GM18507 (cell line): ENCODE measurements at places on chromosomes 7 and 10.

DNA sequence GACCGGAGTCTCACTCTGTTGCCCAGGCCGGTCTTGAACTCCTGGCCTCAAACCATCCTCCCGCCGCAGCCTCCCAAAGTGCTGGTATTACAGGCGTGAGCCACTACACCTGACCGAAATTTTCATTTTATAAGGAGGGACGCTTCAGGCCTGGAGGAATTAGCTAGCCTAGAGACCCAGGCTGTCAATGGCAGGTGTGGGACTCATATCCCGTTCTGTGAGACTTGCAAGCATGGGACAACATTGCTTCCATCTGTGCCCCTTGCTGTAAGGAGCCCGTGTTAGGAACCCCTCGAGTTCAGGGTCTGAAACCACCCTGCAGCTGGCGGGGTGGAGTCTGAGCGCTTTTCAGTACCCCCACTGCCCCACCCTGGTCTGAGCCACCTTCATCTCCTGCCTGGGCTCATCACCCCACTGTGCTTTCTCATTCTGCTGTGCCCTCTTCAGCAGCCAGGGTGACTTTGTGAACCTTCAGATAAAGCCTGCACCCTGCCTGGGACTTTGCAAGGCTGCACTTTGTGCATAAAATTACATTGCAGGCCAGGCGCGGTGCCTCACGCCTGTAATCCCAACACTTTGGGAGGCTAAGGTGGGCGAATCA lies 1.3 kb upstream of the DAGLB start:
- no peak for DNase-seq

GRCh38 chr10:3172081-3172445 lies 519 bp downstream of the PITRM1 start:
- DNase-seq: no peak

DNA sequence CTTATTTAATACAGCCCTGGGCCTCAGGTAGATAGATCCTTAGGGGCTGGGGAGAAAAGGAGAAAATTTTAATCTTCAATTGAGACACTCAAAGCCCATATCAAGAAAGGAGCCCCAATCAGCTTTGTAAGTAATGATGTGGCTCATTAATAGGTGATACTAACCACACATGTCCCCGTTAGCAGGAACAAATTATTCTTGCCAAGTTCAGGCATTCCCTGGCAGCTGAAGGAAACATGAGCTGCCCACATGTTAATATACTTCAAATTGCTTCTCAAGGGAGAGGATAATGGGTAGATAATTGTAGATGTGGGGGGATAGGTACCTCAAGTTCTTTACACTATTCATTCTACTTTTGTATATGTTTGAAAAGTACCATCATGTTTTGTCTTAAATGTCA lies 14.5 kb downstream of the IFIT5 start:
- no peak for DNase-seq

DNA sequence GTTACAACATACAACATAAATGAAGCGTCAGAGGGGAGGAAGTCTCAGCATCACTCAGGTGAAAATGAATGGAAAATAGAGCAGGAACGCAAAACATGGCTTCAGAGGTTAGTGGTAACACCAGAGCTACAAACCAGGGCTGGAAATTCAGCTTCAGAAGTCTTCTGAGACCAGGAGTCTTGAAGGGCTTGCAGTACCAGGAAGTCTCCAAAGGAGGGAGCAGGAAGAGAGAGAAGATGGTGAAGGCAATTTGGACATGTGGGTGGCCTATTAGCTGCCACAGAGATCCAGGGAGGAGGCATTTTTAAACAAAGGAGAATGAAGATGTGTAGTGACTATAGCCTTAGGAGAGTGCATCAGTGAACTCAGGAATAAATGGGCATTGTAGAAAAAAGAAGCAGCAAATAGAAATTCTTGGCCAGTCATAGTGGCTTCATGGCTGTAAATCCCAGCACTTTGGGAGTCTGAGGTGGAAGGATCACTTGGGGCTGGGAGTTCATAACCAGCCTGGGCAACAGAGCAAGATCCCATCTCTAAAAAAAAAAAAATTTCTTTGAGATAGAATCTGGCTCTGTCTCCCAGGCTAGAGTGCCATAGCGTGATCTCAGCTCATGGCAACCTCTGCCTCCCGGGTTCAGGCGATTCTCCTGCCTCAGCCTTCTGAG lies 9.3 kb upstream of the TET1 start:
- peak; percentile 46 for DNase-seq

DNA sequence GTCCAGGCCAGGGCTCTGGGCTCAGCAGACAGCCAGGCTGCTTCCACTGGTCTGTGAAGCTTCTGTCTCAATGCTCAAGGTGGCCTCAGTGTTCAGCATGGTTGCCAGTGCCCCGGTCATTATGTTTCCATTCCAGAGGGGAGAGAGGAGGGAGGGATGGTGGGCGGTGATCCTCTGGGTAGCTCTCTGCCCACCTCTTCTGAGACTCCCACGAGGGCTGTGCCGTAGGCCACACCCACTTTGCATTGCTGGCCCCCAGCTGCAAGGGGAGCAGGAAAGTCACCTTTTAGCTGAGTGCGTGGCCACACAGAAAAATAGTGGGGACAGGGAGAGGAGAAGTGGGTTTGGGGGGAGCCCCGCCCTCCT lies 42.5 kb downstream of the FOXK1 start:
- no peak for DNase-seq

- DNase-seq: no peak
Measured at GRCh38 chr10:73810358-73810734, 1.1 kb downstream of the NDST2 start.

GRCh38 chr7:66429498-66430163 lies 199.1 kb upstream of the KCTD7 start:
- no peak for DNase-seq

DNA sequence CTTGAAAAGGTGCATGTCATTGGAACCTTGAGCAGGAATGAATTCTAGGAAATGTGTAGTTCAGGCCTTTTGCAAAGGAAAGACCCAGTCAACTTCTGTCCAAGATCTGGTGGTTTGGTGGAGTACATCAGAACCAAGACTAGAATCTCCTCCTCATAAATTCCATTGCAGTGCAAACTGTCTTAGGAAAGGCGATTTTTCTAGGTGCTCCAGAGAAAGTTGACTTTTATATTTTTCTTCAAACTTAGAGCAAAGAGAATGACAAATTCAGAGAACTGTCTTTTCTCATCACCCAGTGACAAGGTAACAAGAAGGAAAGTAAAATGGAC lies 50.0 kb downstream of the PRTFDC1 start:
- DNase-seq: no peak

DNA sequence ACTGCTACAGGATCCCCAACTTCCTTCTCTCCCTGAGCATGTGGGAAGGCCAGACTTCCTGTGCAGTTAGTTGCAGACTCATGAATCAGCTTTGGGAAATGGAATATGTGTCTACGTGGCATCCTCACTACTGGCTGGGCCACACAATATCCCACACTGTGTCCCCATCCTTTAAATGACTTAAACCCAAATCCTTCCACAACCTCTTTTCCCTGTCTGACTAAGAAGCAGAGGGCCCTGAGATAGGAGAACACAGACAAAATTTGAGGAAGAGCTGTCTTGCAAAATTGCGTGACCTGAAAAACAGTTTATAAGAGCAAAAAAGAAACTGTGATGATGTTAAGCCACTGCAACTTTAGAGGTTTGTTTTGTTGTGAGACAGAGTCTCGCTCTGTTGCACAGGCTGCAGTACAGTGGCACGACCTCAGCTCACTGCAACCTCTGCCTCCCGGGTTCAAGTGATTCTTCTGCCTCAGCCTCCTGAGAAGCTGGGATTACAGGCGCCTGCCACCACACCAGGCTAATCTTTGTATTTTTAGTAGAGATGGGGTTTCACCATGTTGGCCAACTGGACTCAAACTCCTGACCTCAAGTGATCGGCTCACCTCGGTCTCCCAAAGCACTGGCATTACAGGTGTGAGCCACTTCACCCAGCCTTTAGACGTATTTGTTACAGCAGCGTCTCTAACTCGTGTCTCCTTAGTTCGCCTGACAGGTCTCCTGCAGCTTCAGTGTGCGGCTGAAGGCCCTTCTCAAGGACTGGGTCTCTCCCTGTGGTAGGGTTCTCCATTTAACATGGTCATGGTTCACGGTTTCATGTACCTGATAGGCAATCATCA lies 46.9 kb upstream of the SFMBT2 start:
- DNase-seq: no peak

GRCh38 chr10:17479015-17479615 lies 24.7 kb upstream of the ST8SIA6 start:
- DNase-seq: no peak

DNA sequence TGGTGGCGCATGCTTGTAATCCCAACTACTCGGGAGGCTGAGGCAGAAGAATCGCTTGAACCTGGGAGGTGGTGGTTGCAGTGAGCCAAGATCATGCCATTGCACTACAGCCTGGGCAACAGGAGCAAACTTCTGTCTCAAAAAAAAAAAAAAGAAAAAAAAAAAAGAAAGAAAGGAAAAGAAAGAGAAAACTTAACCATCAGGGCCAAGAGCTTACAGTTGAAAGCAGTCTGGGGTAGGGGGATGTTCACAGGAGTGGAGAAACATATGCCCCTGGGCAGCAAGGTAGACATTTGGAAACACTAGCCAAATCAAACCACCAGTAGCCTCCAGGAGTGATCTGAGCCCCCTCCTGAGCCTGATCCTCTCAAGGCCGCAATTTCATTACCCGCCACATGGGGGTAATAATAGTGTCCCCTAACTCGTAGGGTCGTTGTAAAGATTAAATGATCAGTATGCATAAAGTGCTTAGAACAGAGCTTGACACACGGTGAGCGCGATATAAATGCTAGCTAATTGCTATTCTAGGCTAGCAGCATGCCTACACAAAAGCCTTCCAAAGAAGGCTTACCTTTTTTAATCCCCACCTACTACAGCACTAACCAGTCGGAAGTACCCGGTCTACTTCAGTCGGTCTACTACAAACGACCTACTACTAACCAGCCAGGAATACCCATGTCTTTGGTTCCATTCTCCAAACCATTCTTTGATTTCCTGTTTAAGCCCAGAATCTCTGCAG lies 274.3 kb upstream of the NEBL start:
- no peak for DNase-seq

- DNase-seq: no peak
Measured at GRCh38 chr7:1743481-1744230, 73.6 kb downstream of the ELFN1 start.

GRCh38 chr10:71404503-71405295 lies 8.0 kb downstream of the CDH23 start:
- DNase-seq: no peak

DNA sequence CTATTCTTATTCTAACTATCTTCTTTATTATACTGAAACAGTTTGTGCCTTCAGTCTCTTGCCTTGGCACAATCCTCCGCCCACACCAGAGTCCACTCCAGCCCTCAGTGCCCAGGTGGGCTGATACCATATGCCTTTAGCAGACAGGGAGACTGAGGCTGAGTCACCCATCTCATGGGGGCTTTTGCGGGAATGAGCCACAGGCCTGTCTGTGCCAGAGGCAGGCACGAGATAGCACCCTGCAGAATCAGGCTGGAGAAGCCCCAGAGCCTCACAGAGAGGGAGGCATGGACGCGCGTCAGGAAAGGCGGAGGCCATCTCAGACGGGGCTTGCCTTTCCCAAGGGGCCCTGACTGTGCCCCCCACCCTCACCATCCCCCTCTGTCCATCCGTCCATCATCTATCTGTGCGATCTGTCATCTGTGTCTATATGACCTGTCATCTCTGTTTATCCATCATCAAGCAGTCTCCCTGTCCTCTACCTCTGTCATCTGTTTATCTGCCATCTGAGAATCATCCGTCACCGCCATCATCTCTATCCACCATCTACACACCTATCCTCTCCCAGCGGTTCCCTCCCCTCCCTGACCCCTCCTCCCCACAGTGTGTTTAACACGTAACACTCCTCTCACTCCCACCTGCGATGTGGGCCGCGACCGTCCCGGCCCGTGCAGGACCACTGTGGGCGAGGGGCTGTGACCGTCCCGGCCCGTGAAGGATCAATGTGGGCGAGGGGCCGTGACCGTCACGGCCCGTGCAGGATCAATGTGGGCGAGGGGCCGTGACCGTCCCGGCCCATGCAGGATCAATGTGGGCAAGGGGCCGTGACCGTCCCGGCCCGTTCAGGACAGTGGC lies 7.3 kb upstream of the ADAP1 start:
- DNase-seq: no peak

- no peak for DNase-seq
Measured at GRCh38 chr10:132960071-132960472, 17.7 kb upstream of the CFAP46 start.

DNA sequence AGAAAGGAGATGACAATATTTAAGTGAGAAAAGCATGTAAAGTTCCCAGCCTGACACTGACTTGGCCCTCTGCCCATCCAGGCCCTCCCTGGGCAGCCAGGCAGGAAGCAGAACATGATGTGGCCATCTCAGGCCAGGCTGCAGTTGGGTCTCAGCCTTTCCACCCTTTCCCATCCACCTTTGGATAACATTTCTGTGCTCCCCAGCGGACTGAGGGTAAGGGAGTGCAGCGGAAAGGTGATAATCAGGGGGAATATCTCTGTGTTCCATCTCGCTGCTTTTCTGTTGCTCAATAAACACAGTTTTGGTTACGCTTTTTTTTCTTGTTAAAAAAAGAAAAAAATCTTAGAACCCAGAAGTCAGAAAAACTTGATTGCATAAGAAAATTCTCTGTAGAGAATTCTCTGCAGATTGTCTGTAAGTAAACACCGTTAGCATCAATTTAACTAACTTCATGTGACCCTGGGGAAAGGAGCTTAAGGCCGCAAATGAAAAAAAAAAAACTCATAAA lies 37.2 kb upstream of the TARP start:
- DNase-seq: no peak

DNA sequence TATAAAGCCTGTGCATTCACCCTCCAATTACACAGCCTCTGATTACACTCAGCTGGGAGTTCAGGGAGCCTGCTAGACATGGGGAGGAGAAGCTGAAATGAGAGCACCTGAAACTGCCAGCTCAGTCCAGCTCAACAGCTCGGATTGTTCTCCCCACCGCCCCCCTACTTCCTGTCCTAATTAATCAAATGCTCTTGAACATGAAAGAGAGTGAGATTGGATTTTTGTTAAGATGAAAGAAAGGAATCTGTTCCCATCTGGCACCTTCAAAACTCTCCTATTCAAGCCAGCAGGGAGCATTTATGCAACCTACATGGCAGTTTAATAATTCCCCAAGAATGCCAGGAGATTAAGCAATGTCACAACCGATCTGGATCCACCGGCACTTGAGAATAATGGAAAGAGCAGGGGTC lies 98.0 kb downstream of the NPSR1 start:
- no peak for DNase-seq

GRCh38 chr7:44225566-44226395 lies 25.0 kb downstream of the YKT6 start:
- DNase-seq: no peak

DNA sequence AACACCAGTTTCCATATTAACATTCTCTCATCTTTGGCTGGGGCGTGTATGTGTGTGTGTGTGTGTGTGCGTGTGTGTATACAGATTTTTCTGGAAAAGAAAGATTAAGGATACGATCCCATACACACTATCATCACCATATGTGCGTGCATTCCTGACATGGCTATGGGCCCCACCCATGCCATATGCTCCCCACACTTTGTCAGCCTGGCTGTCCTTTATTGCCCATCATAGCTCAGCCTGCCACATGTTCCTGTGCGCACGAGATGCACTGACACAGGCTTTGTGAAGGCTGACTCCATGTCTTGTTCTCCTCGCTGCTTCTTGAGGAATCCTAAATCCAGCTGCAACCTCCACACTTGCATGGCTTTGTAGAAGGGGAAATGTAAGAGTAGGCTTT lies 984.1 kb downstream of the LRMDA start:
- DNase-seq: no peak
